ENCODE measurements at places on chromosomes 7 and 10.

GRCh38 chr7:152076324-152076821 lies 50.9 kb downstream of the GALNT11 start:
- DNase-seq: no peak

GRCh38 chr10:96138102-96138501 lies 8.0 kb downstream of the ZNF518A start:
- DNase-seq: no peak

GRCh38 chr10:48996329-48996728 lies 56.7 kb upstream of the LRRC18 start:
- no peak for DNase-seq

DNA sequence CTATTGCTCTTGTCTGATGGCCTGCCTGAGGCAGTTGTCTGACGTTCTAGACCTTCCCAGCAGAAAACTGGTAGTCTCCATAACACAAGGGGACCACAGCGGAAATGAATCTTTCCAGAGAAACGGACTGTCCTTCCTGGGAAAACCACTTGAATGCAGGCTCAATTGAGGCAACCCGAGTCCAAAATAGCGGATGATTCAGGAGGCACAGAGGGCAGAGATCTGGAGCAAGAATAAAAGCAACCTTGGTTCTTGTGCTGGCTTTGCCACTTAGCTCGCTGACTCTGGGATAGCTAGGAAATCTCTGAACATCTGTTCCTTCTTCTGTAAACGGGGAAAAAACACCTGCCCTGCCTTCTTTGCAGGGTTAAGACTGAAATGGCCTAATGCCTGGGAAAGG lies 178.8 kb downstream of the NEURL1 start:
- no peak for DNase-seq

DNA sequence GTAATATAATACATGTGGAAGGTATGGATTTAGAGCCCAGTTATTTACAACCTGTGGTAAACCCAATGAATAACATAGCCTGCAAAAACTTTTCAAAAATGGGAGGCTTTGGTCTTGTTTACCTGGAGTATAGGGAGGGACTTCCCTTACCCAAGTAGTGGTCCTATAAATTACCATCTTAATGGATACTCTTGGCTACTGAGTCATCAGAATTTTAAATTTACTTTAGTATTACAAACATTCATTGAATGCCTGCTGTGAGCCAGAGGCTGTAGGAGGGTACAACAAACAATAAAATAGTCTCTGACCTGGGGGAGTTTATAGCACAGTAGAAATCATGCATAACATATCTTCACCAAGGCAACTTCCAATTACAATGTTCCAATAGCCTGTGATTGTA lies 365.1 kb downstream of the BBS9 start:
- DNase-seq: no peak

DNA sequence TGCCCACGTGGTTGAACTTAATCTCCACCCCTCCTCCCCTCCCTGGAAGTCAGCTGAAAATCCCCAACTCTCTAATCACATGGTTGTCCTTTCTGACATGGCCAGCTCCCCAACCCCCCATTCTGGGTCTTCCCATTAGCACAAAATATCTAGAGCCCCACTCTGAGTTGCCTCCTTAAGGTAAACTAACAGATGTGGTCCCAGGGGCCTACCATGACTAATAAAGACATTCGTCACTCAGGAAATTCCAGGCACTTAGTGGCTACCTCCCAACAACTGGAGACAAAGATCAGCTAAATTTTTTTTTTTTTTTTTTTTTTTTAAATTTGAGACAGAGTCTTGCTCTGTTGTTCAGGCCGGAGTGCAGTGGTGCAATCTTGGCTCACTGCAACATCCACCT lies 21.1 kb downstream of the CCDC126 start:
- DNase-seq: no peak

- no peak for DNase-seq
Observed at GRCh38 chr7:30969604-30969970, 5.8 kb downstream of the GHRHR start.

GRCh38 chr7:26865094-26865388 lies 651 bp upstream of the SKAP2 start:
- no peak for DNase-seq

DNA sequence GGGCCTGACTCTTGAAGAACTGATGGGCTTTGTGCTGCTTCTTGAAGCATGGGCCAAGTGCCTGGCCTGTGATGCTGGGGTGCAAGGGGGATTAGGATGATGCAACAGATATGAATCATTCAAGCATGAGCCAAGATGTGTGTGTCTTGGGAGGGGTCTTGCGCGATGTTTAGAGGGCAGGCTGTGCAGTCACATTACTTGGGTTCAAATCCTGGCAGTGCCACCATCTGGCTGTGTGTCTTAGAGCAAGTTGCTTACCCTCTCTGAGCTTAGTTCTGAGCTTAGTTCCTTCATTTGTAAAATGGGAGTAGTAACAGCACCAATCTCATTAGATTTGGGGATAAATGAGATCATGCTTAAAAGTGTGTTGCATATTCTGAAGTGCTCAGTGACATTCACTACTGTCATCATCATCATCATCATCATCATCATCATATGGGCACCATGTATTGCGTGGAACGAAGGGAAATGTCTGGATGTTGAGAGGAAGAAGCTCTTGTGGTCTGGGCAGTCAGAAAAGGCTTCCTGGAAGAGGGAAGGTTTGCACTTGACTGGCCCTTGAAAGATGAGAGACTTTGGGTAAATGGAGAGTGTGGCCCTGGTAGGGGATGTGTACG lies 9.3 kb downstream of the UNC5B start:
- no peak for DNase-seq

DNA sequence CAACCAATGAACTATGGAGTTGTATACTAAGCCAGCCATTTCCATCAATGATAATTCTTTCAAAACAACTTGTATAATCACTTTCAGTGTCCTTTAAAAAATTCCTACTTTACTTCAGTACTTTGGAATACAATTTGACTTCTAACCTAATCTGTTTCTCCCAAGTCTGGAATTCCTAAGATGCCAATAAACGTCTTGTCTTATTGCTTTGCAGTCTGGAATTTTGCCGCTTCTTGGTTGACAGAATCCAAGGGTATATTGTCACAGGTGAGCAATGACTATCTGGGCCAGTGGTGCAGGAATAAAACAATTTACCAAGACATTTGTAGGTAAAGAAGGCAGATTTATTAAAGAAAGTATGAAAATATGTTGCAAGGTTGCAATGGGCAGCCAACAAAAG lies 21.8 kb downstream of the RP9 start:
- DNase-seq: no peak

GRCh38 chr7:7504910-7505704 lies 30.6 kb downstream of the COL28A1 start:
- DNase-seq: no peak

GRCh38 chr7:18831943-18832342 lies 285.5 kb downstream of the TWIST1 start:
- no peak for DNase-seq

DNA sequence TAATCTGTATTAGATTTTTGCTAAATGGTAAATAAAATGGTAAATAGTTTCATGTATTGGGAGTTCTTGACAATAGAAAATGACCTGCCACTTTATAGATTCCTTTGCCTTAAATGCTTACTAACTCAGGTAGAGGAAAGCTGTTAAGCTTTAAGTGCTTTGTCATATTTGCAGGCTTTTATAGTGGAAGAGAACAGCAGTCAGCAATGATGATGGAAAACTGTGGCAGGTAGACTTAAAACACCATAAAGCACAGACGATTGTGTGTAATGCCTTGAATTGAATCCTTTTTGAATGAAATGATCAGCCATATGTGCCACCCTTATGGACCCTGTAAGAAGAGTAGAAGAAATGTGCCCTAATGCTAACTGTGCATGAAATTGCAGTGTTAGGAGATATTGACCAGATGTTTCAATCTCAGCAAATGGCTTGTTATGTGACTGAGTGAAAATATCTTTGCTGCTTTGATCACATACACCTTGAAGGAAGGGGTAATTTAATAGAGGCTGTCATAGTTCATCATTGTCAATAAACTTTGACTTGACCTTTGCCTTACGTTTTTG lies 230.4 kb downstream of the ADK start:
- no peak for DNase-seq

GRCh38 chr7:79833616-79834015 lies 301.0 kb upstream of the GNAI1 start:
- no peak for DNase-seq

DNA sequence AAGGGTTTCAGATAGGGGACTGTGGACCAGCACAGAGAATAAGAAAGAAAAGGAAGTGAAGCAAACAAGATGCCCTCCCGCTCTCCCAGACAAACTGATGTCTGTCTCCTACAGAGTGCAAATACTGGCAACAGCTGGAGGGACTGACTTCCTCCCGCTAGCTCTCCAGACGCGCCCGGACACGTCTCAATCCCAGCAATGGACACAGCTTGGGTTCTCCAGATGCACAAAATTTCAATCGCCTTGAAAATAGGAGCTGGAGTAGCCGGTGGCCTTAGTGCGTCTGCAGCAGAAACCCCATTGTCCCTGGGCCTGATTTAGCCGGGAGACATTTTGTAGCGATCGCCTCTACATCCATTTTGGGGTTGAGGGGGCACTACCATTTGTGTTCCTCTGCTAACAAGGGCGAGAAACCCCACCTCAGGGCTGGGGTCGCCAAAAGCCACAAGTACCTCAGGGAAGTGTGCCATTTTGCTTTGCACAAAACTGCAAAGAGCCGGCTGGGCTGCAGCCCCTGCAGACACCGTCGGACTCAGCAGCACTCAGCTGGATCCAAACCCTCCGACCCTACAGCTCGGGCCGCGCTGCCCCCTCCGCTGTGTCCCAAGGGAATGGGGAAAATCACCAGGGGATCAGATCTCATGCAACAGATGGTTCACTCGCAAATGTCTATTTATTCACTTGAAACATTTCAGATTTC lies 5.9 kb downstream of the CPA2 start:
- DNase-seq: no peak

All from hematopoietic multipotent progenitor cell treated with erythropoietin and hydrocortisone succinate and interleukin-3 and kit ligand, for 15 days (in vitro differentiated cells).